T-helper 2 cell treated with Interferon-gamma antibody and Interleukin-4, amounts not matched to agents 5 μg/mL and 100 μg/mL, for 36 hours (primary cell): ENCODE measurements at places on chromosomes 1 and 21.

DNA sequence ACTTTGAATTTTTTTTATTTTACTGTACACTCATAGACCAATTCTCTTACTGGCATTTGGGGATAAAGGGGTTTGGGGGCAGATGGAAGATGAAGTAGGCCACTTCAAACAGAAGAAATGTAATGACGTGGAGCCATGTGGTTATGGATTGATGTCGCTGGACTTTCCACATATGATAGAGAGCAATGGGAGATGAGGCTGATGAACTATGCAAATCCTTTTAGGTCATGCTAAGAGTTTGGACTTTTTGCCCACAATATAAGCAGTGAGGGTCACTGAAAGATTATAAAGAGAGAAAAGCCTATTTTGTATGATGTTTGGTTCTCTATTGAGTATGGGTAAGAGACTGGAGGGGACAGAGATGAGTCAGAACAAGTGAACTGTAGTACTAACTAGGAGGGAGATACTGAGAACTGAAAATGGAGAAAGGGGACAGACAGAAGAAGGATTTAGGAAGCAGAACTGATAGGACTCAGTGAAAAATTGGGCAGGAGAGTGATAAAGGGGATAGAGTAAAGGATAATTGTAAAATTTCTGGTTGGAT lies 9.2 kb downstream of the C1orf21 start:
- DNase-seq, result no peak

GRCh38 chr1:58983162-58983561 lies 199.3 kb upstream of the JUN start:
- DNase-seq, result no peak

GRCh38 chr1:117573386-117574023 lies 32.3 kb upstream of the TENT5C start:
- no peak for DNase-seq

GRCh38 chr1:151024540-151025146 lies 11.7 kb upstream of the BNIPL start:
- DNase-seq, result peak; percentile 62

GRCh38 chr21:35465741-35466140 lies 416.6 kb upstream of the RUNX1 start:
- no peak for DNase-seq

DNA sequence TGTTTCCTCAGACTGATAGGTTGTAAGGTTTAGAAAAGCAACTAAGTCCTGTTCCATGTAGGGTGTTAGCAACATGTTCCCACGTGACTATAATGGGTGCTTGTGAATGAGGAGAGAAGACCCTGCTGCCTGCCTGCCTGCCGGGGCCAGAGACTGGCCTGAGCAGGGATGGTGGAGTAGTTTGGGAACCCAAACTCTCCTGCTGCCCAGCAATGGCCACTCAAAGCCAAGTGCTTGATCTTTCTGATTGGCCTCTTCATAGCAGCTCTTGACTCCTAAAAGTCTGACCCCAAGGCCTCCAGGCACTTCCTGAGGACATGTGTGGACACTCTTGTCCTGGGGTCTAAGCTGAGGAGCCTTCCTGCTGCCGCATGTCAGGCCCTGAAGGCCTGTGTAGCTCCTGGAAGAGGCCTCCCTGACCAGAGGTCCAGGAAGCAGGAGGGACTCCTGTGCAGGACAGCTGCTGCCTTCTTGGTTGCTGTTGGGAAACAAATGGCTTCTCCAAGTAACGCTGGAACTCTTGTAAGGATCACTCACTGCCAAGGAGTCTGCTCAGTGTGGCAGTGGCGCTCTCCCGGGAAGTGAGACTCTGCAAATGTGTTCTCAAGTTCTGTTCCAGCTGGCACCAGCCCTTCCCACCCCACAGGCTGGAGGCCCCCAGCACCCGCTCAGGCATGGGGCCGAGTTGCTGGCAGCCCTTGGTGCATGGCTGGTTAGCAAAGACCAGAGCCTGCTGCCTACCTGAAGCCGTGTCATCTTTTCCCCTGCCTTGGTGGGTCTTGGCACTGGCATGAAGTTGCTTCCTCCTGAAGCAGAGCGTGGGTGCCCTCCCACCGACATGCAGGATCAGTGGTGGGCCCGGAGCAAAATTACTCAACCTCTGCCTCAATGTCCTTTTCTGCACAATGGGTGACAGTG lies 35.5 kb downstream of the MAN1C1 start:
- no peak for DNase-seq

- peak; percentile 91 for DNase-seq
Observed at GRCh38 chr1:226407497-226408284, at the start of gene PARP1. TSS of gene PARP1 (minus strand) at chr1:226408093. CDS start at chr1:226407929, 164 bp downstream.

- no peak for DNase-seq
Observed at GRCh38 chr1:180199018-180199417, 31.0 kb upstream of the LHX4 start.

DNA sequence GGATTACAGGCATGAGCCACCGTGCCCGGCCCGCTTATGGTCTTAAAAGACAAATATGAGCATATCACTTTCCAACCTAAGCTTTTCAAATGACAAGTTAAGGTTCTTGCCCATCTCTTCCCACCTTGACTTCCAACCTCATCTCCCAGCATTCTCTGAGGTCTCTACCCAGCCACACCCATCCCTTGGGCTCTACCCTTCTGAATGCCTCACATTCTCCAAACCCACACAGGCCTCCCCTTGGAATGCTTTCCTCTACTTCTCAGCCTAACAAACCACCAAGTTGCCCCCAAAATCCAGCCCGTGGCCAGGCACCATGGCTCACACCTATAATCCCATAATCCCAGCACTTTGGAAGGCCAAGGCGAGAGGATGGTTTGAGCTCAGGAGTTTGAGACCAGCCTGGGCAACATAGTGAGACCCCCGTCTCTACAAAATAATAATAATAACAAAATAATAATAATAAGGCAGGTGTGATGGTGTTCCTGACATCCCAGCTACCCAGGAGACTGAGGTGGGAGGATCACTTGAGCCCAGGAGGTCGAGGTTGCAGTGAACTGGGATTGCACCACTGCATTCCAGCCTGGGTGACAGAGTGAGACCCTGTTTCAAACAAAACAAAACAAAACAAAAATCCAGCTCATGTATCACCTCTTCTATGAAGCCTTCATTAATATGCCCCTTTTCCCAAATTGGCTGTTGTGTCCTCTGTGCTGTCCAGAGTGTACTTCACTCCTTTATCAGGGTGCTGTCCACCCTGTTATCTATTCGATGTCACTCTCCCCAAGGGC lies 11.2 kb downstream of the DCST2 start:
- DNase-seq, result no peak

DNA sequence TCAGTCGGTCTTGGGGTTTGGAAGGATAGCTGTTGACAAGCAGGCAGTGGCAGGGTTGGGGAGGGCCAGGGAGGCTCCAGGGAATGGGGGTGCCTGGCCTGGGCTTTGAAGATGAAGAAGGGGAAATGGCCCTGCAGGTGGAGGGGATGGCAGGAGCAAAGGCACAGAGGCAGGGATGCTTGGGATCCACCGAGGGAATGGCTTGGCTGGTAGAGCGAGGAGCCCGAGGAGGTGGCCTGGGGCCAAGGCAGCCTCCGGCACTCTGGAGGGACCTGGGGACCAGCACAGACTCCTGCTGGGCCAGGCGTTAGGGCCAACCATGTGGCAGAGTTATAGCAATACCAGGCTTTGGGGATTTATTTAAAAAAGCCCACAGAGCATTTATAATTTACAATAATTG lies 62.9 kb upstream of the EDN2 start:
- DNase-seq, result no peak

DNA sequence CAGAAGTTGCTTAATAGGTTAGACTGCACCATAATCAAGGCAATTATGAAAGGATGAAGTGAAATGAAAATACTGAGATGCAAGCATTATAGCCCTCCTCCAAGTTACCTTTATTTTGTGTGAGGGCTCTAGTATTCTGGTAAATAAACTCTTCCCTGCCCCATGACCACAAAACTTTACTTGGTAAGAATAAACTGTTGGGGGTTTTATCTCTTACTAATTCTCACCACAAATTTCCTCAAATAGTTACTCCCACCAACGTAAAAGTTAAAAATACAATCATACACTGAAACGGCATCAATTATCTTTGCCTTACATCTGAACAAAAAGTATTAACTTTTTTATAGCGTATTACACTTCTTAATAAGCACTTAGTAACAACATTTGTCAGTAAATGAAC lies 29.5 kb downstream of the C21orf91 start:
- DNase-seq, result no peak

DNA sequence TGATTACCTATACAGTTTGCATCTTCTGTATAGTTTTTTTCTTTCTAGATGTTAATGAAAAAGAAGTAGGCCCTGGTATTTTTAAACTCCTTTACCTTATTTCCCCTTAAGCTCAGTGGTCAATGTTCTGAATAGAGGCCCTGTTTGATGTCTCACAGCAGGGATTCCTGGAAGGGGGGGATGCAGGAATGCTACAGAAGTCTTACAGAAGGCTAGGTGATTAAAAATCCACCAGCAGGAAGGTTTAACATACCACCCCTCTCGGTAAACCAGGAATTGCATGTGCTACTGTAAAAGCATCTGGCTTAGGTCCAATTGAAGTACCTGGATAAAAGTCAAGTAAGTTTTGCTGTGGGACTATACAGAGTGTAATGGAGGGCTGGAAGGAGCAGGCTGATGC lies 78.3 kb downstream of the NOS1AP start:
- DNase-seq, result no peak

DNA sequence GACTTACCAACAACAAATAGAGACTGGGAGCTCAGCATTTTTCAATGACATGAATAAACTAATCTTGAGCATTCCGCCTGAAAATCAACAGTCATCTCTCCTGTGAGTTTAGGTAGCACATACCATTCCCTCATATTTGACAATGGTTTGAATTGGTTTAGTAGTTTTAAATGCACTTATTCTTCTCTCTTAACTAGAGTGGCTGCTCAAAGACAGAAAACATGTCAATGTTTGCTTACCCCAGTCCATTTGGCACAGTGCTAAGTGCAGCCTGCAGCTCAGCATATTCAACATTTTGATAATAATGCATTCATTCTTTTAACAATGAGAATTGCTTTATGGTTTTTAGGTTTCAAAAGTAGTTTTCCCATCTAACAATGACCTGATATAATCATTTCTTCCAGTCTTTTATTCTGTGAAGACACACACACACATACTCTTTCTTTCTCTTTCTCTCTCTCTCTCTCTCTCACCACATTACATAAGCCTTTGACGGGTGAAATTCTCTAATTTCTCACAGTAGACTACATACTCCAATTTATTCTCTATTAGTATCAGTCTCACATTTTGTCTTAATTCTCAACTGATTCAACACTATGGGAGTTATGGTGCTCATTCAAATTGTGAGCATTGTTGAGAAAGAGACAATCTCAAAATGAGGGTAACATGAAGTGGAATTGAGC lies 432.3 kb downstream of the LRRIQ3 start:
- DNase-seq, result no peak

- DNase-seq, result no peak
Observed at GRCh38 chr1:57222307-57222706, 201.6 kb downstream of the DAB1 start.

DNA sequence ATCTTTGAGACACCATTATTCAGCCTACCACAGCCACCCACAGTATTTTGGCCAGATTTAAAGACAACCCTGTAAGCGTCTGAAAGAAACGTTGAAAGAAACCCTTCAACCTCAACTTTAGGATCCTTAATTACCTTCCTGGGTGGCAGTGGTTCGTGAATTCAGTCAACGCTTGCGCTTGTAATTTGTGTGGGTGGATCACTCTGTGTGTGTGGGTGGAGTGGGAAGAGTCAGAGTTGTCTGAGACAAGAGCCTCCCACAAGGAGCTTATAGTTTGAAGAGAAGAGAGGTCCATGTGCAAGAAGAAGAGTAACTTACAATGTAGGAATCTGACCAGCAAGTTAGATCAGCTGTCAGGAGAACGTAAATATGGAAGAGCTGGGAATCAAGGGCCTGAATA lies 8.4 kb downstream of the COQ8A start:
- no peak for DNase-seq

GRCh38 chr1:43206600-43207228 lies 34.6 kb downstream of the CFAP57 start:
- no peak for DNase-seq

DNA sequence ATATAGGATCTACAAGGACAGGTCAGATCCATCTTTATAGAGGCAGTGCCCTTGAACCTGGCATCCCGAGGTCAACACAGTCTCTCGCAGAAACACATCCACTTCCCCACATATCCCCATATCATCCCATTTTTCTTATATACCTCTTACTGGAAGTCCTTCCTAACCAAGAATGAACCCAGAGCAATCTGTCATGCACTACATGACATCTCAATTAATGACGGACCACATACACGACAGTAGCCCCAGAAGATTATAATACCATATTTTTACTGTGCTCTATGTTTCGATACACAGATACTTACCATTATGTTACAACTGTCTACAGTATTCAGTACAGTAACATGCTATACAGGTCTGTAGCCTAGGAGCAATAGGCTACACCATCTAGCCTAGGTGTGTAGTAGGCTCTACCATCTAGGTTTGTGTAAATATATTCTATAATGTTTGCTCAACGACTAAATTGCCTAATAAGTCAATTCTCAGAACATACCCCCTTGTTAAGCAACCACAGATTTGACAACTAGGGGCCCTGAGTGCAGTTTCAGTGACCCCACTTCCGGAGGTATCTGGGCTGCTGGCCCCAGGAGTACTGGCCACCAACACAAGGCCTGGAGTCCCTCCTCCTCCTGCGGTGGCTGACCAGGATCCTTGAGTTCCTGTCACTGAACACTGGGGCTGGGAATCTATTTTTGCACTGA lies 28.1 kb downstream of the PTPN14 start:
- DNase-seq, result no peak

GRCh38 chr1:201223852-201224665 lies 33.4 kb downstream of the IGFN1 start:
- DNase-seq, result no peak

- no peak for DNase-seq
Observed at GRCh38 chr1:15680561-15681348, 3.4 kb upstream of the PLEKHM2 start.

DNA sequence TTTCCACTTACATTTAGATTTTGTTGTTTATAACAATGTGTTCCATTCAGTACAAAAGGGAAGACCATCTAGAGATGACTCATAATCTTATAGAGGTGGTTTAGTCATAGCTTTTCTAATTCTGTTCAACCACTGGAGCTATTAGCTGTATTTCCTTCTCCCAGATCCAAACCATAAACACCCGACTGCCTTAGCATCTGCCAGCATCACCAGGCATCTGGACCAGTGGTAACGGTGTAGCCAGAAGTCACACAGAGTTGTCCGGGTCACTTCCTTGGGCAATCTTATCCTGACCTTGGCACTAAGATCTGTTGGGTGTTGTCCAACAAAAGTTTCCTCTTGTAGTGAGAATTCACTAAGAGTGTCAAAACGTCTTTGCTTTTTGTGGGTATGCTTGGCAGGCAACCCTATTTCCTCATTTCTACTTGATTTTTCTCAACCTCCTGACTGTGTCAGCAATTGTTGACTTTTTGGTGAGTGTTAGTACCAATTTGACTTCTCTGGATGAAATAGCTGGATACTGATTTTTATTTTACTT lies 372.1 kb upstream of the B3GALT2 start:
- peak; percentile 8 for DNase-seq
